ENCODE measurements at places on chromosomes 13 and 19.
A peak's percentile ranks its signal among the peaks of the same experiment; 100 is the strongest.

DNA sequence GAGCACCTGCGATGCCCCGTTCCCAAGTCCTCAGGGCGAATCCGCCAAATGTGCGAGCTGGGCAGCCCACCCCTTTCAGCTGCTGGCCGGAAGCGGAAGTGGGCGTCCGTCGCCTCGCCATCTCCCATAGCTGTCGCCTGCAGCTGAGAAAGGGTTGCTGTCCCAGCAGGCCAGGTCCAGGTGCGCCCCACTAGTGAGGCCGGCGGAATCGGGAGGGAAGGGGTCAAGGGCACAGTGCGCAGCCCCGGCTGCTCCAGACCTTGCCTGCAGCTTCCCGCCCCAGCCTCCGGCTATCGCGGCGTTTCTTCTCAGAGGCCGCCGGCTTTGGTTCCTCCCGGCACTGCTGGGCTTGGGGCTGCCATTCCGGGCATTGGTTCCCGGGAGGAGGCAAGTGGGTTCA, at the start of gene ZNF177:
TSS of gene ZNF177 (plus strand) at position 109 of the 400 bp plus-strand sequence. CDS start 15,299 bp downstream, outside the sequence.
- DNase-seq = no peak

DNA sequence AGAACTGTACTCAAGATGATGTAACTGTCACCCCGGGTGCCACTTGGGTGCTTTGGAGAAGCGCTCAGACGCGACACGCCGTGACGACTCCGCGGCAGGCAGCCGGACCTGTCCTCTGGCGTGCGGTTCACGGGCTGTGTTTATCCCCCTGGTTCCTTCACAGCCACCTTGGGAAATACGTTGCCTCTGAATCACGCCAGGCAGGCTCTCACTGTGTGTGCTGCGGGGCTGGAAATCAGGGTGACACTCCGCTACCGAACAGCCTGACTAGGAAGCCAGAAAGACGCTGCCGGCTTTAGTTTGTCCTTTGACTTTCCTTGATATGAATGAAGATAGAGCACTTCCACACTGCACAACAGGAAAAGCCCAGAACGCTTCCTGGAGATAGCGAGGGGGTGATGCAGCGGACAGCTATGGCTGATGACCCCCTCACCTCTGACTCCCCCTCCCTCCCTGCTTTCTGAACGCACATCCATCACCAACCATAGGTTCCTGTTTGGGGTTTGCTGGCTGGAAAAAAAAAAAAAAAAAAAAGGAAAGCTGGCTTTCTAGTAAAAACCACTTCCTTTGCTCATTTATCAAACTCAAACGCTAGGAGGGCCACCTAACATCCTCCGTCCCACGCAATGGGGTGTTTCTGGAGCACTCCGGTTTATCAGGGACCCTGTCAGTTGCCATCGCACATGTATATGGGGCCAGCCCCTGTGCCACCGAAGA, 3.7 kb upstream of the GP6 start:
- DNase-seq = peak; percentile 67

DNA sequence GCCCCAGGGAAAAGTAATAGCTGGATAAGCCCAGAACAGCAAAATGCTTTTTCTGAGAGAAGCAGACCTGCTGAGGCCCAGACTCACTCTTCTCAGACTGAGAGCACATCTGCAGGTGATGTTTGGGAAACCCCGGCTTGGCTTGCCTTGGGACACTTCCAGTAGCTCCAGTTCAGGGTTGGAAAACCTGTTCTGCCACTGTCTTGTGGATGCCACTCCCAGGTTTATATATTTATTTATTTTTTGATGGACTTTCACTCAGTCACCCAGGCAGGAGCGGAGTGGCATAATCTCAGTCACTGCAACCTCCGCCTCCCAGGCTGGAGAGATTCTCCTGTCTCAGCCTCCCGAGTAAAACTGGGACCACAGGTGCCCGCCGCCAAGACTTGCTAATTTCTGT, 8.0 kb upstream of the SMARCA4 start:
- DNase-seq = no peak

GRCh38 chr13:50106559-50106958, 91.3 kb downstream of the KCNRG start:
- no peak for DNase-seq

- DNase-seq = no peak
These were observed 606.0 kb downstream of the EFNB2 start for GRCh38 chr13:105929505-105929904.

GRCh38 chr19:48135411-48135810, 24.8 kb upstream of the PLA2G4C start:
- DNase-seq = no peak

- peak; percentile 42 for DNase-seq
These were observed 123.9 kb downstream of the URI1 start for GRCh38 chr19:30065680-30066606.

DNA sequence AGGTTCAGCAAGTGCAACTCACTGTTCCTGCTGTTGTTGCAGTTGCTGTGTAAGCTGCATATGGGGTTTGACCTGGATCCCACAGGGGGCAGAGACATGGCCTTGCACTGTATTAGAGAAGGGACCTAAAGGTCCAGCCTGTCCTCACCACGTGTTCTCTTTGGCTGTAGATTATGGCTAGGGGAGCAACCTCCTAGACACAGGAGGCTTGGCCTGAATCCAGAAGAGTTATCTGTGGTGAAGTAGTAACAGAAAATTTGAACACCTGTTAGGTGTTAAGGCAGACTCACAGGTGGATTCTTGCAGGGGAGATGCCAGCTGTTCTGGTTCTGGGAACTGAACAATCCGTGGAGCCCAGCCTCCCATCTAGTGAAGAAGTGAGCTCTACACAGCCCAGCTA, 3.4 kb upstream of the CYP4F11 start:
- no peak for DNase-seq

DNA sequence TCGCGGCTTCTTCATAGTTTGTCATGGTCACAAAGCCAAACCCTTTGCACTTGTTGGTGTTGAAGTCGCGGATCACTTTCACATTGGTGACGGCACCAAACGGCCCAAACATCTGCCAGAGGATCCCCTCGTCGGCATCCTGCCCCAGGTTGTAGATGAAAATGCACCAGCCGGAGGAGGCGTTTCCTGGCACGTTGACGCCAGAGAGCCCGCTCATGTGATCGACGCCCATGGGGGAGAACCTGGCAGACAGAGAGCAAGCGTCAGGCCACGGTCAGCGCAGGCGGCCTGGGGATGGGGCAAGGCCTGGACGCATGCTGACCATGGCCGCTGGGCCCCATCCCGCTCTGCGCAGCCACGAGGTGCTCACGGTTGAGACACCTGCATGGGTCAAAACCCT, 20.1 kb upstream of the TIMM44 start:
- DNase-seq = no peak

GRCh38 chr13:28527629-28528028, 32.7 kb upstream of the FLT1 start:
- no peak for DNase-seq

DNA sequence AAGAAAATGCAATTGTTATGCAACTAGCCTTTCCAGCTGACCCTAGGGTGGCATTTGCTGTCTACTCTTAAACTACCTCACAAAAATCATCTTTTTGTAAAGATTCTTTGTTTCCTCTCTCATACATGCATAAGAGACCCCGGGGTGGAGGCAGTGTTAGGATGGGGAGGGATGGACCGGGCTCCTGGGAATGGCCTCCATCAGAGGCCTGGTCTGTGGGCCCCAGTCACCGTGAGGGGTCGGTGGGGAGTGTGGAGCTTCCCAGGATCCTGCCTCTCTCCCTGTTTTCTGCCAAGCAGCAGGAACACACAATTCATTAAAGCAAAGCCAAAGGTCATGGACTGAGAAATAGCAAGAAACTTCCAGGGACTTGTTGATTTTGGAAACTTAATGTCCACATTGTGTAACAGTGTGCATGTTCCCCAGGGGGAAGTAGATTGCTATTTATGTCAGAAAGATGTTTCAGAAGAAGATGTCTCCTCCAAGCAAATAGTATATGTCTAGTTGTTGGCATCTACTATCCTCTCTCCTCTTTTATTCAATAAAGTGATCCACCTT, 241.4 kb downstream of the ENOX1 start:
- DNase-seq = no peak

DNA sequence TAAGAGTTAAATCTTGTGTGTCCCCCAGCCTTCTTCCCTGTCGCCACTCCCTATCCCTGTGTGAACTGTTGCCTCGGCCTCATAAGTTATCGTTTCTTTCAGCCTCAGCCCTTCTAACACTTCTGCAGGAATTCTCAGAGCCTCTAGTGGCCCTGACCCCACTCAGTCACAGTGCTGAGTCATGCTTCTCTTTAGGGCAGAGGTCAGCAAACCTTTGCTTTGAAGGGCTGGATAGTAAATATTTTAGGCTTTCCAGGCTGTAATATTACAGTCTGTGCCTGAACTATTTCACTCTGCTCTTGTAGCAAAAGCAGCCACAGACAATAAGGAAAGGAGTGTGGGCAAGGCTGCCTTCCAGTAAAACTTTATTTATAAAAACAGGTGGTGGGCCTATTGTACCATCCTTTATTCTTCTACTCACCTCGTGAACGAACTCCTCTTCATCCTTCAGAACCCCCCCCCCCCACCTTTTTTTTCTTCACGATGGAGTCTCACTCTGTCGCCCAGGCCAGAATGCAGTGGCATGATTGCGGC, 22.1 kb downstream of the MYO9B start:
- DNase-seq = no peak

DNA sequence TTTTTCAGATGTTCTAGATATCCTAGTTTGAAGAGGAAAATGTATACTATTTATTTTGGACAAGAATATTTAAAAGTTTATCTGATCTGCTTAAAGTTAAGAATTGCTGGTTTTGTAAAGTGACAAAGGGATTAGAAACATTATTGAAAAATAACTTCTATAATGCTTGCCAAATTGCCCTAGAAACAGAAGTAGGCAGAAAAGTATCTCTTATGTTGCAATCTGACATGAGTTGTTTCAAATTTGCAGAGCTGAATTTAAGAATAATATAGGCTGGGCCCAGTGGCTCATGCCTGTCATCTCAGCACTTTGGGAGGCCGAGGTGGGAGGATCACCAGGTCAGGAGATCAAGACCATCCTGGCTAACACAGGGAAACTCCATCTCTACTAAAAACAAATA, 777.1 kb downstream of the LIG4 start:
- DNase-seq = no peak

DNA sequence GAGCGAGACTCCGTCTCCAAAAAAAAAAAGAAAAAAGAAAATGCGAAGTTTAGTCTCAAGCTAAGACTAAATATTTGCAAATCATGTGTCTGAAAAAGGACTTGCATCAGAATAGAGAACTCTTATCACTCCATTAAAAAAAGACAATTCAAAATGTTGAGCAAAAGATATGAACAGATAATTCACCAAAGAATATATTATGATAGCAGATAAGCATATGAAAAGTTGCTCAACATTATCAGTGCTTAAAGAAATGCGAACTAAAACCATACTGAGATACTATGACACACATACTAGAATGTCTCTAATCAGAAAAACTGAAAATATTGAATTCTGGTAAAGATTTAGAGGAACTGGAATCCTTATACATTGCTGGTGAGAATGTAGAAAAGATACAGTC, 38.7 kb upstream of the SACS start:
- no peak for DNase-seq

- no peak for DNase-seq
These were observed 88.0 kb downstream of the SLC10A2 start for GRCh38 chr13:102978168-102978567.

DNA sequence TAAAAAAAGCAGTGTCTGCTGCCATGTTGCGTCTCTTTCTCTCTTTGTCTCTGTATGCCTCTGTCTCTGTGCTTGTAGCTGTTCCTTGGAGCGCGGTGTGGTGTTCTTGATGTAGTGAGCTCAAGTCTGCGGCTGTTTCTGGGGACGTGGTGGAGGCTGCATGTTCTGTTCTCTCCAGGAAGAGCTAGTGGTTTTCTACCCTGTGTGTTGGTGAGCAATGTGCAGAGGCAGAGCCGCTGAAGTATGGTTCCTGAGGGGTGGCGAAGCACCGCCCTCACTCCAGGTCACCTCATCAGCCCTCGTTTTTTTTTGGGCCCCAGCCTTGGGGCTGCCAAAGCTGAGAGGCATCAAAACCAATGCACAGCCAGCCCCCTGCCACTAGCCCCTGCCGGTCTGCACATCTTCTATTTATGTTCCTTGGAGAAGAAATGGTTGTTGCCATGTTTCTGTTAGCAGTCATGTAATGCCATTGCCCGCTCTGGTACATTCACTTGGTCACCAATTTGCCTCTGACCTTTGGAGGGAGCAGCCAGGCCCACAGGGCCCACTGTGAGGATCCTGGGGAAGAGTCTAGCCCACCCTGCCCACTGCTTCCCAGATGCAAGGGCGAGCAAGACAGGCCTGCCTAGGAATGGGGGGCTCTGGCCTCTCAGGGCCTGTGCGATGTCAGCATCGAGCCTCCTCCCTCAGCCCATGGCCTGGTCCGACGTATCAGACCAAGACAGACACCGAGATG, 7.2 kb downstream of the HNRNPL start:
- peak; percentile 89 for DNase-seq

DNA sequence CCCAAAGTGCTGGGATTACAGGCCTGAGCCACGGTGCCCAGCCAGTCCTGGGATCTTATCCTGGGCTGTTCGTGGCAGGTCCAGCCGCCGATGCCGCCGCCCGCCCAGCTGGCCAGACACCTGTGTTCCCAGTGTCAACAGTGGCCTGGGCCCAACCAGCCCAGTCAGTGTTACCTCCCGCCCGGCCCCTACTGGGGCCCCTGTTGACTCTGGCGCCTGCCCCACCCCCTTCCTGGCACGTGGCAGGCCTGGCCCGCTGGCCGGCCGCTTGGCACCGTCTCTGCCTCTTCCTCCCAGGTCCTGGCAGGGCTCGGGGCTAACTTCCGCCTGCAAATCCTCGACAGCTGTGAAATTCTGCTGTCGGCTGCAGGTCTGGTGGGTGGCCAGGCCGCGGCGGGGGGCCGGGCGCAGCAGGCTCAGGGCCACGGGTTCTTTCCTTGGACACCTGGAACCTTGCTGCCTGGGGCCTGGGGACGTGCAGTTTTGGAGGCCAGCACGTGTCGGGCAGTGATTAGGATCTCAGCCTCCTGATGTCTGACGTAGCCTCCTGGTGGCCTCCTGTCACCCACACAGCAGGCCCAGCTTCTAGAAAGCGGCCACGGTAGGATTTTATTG, 9.1 kb downstream of the ARID3A start:
- no peak for DNase-seq

DNA sequence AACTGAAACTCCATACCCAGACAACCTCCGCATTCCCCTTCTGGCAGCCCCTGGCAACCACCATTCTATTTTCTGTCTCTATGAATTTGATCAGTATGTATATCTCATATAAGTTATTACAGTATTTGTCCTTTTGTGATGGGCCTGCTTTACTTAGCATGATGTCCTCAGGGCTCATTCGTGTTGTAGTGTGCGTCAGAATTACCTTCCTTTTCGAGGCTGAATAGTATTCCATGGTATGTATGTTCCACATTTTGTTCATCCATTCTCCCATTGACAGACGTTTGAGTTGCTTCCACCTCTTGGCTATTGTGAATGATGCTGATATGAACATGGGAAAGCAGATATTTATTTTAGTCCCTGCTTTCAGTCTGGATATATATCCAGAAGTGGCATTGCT, 5.0 kb downstream of the PLEKHF1 start:
- no peak for DNase-seq

DNA sequence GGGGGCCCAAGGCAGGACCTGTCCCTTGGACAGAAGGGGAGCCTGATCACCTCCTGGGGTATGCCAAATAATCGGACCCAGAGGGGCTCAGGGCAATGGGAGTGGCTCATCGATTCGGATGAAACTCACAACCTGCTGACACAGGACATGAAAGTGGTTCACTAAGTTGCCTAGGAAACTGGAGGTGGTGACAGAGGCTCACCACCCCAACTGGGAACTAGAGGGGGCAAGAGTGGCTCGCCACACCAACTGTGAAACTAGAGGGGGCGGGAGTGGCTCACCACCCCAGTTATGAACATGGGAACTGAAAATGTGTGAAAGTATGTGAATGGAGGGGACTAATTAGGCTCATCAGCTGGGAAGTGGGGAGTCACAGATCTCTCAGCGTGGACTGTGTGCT, 46.3 kb upstream of the ZNF737 start:
- DNase-seq = no peak

GRCh38 chr13:107832500-107833100, 382.7 kb downstream of the LIG4 start:
- no peak for DNase-seq

All from Jurkat, Clone E6-1 (cell line).